ENCODE measurements at places on chromosomes 6 and 20.

DNA sequence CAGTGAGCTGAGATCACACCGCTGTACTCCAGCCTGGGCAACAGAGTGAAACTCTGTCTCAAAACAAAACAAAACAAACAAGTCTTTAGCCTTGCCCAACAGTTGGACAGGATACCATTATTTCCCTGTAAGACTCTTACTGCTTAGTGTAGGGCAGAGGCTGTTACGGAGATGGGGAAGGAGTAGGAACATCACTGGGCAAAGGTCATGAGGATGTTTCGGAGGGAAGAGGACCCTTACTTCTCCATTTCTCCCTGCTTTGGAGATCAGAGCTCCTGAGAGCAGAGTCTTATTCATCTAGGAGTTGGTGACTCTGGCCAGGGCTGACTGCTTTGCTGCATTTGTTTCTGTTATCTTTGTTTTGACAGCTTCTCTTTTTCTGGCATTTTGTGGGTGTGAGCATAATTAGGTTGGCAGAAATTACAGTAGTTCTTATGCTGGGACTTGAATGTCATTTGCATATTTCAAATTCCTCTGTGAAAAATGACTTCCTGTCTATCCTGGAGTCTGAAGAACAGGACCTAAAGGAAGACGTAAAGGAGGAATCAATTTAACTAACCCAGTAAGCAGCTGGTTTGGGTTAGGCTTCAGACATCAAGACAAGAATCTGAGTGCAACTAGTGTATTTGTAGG lies 89.0 kb downstream of the CDS2 start:
- DNase-seq = no peak

DNA sequence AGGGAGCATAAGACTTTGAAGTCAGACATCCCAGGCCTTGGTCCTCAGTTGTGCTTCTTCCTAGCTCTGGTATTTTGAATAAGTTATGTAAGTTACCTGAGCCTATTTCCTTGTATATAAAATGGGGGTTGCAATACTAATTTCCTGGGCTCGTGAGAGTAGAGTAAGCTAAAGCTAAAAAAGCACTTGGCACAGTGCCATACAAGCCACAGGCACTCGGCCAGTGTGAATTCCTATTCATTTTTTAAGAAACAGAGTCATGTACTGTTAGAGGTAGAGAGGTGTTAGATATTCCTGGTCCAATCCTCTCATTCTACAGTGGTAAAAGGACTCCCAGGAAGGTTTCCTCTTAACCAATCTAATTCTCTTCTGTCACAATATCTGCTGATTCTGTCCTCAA lies 79.6 kb upstream of the EPB41L1 start:
- DNase-seq = no peak

GRCh38 chr6:96017070-96017359 lies 1.2 kb downstream of the FUT9 start:
- DNase-seq = no peak

DNA sequence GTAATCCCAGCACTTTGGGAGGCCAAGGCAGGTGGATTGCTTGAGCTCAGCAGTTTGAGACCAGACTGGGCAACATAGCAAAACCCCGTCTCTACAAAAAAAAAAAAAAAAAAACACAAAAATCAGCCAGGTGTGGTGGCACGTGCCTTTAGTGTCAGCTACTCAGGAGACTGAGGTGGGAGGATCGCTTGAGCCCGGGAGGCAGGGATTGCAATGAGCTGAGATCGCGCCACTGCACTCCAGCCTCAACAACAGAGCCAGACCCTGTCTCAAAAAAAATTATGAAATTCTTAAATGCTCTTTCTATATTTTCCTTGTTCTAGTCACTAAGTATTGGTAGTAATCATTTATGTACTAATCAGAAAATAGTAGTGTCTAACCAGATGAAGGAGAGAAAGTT lies 30.6 kb downstream of the SYTL3 start:
- no peak for DNase-seq

GRCh38 chr6:113626475-113626874 lies 230.7 kb upstream of the MARCKS start:
- DNase-seq = no peak

- no peak for DNase-seq
Observed at GRCh38 chr6:6002848-6003620, 3.7 kb downstream of the NRN1 start.

DNA sequence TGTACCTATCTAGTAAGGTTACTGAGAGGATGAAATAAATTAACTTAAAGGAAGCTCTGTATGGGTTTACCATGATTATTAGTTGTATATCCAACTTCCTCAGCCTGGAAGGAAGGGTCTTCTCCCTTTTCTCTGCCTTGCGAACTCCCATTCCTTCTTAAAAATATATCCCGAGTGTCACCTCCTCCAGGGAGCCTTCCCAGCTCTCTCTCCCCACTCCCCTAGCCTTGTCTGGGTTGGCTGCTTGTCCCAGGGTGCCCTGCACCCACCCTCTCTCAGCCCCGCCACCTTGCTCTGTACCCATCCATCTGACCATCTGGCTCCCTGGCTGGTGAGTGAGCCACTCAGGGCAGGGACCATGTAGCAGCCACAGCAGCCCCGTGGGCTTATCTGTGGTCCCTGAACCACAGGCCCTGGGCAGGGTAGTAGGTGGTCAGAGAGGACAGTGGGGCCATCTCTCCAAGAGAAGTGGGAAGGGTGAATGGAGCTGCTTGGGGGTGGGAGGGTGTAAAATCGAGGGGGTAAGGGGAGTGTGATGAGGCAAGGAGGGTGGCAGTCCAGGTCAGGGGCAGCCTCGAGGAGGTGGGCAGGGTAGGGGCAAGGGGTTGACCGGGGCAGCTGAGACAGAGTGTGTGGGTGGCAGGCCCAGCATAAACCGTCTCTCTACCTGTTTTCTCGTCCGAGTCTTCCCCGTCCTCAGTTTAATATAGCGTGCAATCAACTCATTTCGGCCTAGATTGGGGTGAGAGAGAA lies 12.8 kb downstream of the TEAD3 start:
- no peak for DNase-seq

GRCh38 chr6:152636609-152637295 lies 410 bp downstream of the SYNE1 start:
- DNase-seq = no peak

- DNase-seq = no peak
Observed at GRCh38 chr6:105867277-105867676, 218.9 kb upstream of the PRDM1 start.

DNA sequence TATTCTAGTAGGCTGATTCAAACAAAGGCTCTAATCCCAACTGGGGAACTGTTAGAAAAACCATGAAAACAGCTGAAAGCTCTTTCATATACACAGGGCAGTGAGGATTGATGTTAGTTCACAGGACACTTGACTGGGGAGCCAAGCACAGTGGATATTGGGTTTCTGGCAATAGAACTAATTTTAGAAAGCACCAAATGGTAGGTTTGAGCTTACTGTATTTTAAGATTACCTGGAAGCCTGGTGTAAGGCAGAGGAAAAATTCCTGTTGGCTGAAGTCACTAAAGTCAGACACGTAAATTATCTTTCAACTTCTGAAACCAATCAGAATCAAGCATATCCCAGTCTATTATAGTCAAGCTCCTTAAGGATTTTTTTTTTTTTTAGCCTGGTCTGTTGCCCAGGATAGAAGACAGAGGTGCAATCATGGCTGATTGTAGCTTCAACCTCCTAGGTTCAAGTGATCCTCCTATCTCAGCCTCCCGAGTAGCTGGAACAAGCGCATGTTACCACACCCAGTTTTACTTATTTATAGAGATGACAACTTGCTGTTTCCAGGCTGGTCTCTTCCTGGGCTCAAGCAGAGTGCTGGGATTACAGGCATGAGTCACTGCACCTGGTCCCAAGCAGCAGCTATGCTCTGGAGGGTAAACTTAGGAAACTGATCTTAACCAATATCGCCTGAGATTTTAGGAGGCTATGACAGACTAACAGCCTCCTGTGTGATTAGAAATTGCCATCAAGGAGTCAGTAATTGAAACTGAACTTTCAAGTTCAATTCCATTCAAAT lies 32.5 kb upstream of the SYNCRIP start:
- DNase-seq = no peak

- no peak for DNase-seq
Observed at GRCh38 chr20:44516491-44516890, 5.4 kb downstream of the SERINC3 start.

DNA sequence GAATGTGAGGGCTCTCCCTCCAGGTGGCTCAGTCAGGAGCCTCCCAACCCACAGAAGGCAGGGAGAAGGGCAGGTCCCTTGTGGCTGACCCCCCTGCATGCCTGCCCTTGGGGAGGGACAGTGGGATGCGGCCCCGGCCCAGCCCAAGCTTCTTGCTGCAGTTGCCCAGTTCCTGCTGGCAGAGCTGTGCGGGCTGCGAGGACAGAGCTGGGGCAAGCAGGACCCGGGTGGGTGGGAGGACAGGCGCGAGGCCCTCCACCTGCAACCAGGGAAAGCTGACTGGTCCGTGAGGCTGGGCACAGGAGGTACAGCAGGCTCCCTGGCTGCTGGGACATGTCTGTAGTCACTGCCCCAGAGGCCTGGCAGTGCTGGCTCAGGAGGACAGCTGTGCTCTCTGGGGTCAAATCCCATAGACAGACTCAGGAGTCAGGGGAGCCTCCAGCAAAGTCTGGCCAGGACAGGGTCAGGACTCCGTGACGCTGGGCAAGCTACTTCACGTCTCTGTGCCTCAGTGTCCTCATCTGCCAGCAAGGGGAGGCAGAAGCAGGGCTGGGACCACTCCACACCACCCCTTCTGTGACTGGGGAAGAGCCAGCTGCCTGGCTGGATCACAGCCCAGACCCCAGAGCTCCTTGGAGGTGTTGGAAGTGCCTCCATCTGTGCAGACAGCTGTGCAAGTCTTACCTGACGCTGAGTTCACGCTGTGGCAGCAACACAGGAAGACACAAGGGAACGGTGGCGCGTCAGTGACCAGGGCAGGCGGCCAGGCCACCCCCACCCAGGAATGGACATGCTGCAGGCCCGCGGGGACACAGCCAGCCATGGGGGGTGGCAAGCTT lies 13.0 kb downstream of the UCKL1 start:
- DNase-seq = peak; percentile 58

DNA sequence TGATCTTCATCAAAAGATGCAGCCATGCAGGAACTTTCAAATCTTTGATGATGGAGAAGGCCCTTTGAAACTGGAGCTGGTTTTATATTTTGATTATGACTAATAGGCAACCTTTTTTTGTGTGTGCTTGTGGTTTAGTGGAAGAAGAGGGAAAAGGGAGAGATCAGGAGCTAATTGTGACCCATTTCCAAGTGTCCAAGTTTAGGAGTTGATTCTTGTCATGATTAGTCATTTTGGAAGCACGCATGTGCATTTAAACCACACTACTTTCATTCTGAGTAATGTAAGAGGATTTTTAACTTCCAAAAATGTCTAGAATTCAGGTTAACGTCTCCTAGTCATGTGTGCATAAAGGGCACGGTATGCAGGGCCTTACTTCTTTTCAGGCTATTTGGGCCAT lies 3.5 kb downstream of the FOXO3 start:
- DNase-seq = no peak

- DNase-seq = no peak
Observed at GRCh38 chr20:568097-568652, 24.6 kb upstream of the CSNK2A1 start.

GRCh38 chr20:34575271-34575670 lies 16.8 kb downstream of the MAP1LC3A start:
- no peak for DNase-seq

DNA sequence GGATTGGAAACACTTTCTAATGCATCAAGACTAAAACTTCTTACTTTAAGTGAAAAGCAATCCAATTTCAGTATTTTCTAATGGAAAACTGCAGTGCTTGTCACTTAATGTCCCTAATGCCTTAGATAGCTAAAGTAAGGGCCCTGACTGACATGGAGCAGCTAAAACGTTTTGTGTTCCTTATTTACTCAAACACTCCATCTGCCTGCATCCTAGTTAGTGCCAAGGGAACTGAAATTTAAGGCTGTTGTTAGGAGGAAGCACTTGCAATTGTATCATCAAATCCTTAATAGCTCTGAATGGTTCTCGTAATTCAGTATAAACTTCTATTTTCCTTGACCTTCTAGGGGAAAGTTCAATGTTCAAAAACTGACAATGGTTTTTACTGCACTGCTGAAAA lies 127.4 kb downstream of the GJA10 start:
- no peak for DNase-seq

- DNase-seq = no peak
Observed at GRCh38 chr20:8305449-8305978, 173.4 kb downstream of the PLCB1 start.

DNA sequence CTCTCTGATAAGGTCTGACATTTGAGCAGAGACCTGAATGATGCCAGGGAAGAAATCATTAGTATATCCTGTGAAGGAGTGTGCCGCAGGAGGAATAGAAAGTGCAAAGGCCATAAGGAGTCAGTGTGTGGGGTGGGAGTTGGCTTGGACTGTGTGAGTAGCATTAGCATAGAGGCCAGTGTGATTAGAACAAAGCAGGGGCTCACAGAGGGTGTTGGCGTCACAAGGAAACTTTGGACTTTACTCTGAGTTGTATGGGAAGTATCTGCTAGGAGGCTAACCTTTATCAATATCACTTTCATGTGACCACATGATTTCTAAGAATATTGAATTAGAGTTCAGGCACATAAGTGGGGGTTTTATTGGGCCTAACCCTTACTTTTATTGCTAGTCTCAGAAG lies 12.1 kb downstream of the TMEM200A start:
- DNase-seq = no peak

DNA sequence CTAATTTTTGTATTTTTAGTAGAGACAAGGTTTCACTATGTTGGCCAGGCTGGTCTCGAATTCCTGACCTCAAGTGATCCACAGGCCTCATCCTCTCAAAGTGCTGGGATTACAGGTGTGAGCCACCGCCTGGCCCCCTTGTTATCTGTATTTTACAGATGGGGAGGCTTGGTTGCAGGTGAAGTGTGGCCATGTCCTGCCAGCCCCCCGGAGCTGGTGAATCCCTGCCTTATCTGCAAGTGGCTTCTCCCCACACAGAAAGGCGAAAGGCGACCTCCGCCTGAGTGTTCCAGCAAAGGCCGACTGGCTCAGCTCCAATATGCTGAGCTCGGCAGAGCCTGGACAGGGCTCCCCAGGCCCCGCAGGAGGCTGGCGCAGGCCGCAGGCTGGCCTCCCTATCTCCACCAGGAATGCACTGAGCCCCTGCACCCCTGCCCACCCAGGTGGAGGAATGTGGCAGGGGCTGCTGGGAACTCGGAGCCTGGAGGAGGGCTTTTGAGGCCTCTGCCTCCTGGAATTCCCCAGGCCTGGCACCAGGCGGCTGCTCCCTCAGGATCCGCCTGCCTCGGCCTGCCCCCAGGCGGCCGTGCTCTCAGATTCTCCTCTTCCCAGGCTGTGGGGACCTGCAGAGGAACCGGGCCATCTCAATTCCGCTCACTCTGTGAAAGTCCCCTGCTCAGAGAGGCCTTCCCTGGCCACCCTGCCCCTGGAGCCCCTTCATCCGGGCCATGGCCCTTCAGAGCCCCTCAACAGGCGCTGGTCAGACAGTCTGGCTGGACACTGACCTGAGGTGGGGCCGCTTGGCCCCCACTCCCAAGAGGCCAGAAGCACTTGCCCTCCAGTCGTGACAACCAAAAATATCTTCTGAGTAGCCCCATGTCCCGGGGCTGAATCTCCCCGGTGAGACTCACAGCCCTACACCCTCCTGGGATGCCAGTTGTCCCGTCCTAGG lies 9.3 kb upstream of the LAMA5 start:
- no peak for DNase-seq

Measured in NCI-H524 treated with DMSO at 0.1 percent for 48 hours (cell line).